ENCODE measurements at places on chromosomes 3 and 15.

DNA sequence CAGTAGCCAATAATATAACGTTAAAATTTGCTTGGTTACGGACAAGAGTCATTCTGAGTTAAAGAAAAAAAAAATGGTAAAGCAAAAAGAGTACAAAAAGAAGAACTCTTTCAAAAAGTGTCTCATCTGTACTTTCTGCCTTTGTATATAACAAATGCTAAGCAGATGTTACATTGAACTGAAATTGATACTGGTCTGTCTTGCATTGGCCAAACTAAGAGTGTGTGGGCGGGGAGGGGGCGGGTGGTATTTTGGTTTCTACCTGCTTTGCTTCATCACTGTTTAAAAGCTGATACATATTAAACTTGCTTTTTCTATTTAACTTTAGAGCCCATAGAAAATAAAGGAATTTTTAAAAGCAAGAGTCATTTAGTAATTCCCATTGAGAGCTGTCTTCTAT is 215.0 kb upstream of the THBS1 start:
- DNase-seq = no peak

DNA sequence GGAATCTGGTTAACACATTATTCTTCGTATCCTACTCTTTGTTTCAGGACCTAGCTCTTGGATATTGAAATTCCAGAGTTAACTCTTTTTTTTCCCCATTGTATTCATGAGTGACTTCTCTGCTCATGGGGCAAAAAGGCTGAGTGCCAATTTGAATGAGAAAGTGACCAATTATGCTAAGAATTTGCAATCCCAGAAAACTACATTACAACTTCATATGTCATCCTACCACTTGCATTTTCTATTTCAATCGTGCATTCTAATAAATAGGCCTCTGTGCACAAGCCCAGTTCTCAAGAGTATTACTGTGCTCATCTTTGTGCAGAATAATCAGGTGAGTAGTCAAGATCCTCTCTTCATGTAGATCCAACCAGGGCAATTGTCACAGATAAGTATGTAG is 537.8 kb downstream of the OTOL1 start:
- DNase-seq = no peak

DNA sequence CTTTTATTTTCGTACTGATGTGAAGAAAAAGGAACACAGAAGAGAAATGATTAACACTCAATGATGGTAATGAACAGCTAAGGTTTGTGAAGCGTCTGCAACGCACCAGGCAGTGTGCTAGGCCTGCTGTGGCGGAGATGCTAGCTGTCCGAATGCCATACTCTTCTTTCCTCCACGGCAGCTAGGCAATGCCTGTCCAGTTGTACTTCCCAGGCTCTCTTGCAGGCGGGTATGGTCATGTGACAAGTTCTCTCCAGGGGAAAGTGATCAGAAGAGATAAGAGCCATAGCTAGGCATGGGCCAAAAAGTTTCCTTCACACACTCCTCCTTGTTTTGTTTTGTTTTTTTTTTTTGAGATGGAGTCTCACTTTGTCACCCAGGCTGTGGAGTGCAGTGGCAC is 6.7 kb downstream of the TADA3 start:
- no peak for DNase-seq

- no peak for DNase-seq
These were observed 8.5 kb upstream of the IREB2 start for GRCh38 chr15:78429477-78429876.

GRCh38 chr3:172592898-172593669 is 69.9 kb upstream of the TNFSF10 start:
- DNase-seq = no peak

- DNase-seq = no peak
These were observed 271.4 kb downstream of the CLSTN2 start for GRCh38 chr3:140206196-140207040.

DNA sequence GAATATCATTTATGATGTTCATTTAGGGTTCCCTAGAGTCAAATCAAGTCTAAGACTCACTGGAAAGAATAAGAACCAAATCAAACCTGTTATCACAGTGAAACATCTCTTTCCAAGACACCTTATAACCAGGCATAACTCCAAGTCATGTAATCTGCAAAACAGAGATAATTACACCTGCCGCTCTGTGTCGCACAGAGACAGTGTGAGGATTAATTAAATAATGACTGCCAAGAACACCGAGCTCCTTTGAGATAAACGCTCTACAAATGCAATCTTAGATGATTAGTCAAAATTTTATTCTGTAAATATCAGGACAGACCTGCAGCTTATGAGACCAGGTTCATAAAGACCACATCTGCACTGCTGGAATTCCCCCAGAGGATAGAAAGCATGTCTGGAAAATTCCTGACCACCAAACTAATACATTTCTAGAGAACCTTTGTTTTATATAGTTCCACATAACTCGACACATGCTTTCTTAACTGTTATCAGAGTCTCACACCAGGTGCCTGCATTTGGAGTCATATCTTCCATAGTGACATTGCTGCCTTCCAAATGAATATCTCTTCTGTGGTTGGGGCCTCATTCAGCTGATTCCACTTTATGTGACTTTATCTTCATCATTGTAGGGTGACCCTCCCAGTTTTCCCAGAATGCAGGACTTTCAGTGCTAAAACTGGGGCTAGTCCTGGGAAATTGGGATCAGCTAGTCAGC is 252.8 kb downstream of the CD47 start:
- no peak for DNase-seq

DNA sequence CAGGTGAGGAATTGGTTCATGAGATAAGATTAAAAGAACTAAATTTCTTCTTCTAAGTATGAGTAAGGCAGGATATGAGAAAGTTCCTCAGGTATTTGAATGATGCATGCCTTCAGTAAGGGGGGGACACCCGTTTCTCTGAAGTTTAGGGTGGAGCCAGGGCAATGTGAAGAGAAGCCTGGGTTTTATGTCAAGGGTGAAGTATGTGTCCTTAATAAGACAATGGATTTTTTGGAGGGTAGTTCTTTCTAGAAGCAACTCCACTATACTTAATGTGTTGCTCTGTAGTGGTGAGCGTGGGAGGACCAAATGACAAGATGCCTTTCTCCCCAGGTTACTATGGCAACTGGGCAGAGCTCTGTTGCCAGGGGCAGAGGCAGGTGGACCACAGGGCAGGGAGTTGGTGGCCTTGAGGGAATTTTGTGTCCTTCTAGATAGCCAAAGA is 44.0 kb downstream of the PHLDB2 start:
- DNase-seq = no peak

- DNase-seq = no peak
These were observed 13.7 kb downstream of the CELF6 start for GRCh38 chr15:72306211-72306785.

- no peak for DNase-seq
These were observed 20.6 kb upstream of the IL20RB start for GRCh38 chr3:136937175-136937574.

GRCh38 chr3:128271536-128272332 is 118.5 kb downstream of the EEFSEC start:
- DNase-seq = no peak

DNA sequence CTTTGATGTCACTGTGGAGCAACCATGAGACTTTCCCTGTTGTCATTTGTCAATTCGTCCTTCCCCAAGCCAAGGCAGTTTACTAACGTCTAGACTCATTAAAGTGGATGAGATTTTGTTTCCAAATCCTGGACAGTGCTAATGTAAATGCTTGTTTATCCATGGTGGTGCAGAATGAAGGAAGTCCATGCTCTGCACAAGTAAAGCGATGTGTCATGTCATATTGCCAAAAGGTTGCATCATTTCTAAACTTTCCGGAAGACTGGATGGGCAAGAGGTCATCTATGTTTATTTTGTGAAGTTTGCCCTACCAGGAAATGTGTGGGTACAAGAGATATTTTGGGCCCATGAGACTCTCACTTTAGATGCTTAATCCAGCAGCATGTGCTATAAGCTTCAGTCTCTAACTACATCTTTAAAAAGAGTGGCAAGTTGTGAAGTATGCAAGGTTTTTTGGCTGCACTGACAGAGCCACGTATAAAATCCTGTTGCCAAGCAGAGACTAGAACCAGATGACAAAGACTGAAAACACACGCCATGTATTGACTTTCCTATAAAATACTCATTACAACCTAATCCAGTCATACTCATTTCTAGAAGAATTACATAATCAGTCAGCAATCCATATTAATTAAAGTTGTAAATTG is 72.1 kb upstream of the FNDC3B start:
- no peak for DNase-seq

- no peak for DNase-seq
These were observed 45.2 kb downstream of the FBXL2 start for GRCh38 chr3:33322412-33322811.

GRCh38 chr15:70248116-70249025 is 150.7 kb upstream of the TLE3 start:
- DNase-seq = no peak

DNA sequence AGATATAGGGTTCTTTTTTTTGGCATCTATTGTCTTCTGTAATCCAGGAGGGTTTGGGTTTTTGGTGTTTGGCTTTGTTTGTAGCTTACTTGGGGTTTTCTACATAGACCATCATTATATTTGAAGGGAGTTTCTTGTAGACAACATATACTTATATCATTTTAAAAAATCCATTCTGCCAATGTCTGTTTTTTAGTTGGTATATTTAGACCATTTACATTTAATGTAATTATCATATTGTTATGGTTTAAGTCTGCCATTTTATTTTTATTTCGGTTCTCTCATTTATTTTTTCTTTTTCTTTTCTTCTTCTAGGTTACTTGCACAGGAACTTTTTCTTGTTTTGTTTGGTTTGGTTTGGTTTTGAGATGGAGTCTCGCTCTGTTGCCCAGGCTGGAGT is 5.5 kb upstream of the MGLL start:
- no peak for DNase-seq

DNA sequence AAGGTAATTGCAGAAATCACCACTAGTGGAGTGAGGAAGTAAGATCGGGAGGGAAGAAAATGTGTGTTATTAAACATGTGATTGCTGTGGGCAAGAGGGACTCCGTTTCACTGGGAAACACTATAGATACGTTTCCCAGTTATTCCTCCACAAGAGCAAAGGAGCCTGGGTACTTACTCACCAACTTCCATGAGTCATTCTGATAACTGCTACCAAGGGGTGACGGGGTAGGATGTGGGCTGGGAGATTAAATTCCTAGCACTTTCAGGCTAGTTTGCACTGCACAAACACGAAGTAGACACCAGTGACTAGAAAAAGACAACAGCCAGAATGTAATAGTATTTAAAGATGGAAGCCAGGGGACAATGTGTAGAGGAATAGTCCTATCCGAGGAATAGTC is 812.9 kb upstream of the CFAP20DC start:
- no peak for DNase-seq

DNA sequence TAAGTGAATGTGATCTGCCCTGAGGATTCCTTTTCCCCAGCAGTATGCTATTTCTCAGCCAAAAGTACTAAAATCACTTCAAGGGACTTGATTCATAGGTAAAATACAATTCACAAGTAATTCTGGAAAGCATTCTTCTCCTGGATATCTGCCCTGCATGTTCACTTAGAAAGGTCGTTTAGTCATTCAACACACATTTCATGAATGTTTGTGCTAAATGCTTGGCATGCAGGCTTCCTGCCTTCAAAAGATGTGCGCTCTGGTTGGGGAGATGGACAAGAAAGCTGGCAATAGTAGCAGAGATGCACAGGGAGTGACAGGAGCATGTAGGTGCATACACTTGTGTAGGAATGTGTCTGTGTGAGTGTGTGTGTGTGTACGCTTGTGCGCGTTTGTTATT is 360.7 kb downstream of the PTPRG start:
- DNase-seq = no peak

- DNase-seq = no peak
These were observed 174.1 kb downstream of the SATB1 start for GRCh38 chr3:18250991-18251390.

GRCh38 chr3:142019794-142020320 is 129.5 kb downstream of the TFDP2 start:
- peak; percentile 26 for DNase-seq

DNA sequence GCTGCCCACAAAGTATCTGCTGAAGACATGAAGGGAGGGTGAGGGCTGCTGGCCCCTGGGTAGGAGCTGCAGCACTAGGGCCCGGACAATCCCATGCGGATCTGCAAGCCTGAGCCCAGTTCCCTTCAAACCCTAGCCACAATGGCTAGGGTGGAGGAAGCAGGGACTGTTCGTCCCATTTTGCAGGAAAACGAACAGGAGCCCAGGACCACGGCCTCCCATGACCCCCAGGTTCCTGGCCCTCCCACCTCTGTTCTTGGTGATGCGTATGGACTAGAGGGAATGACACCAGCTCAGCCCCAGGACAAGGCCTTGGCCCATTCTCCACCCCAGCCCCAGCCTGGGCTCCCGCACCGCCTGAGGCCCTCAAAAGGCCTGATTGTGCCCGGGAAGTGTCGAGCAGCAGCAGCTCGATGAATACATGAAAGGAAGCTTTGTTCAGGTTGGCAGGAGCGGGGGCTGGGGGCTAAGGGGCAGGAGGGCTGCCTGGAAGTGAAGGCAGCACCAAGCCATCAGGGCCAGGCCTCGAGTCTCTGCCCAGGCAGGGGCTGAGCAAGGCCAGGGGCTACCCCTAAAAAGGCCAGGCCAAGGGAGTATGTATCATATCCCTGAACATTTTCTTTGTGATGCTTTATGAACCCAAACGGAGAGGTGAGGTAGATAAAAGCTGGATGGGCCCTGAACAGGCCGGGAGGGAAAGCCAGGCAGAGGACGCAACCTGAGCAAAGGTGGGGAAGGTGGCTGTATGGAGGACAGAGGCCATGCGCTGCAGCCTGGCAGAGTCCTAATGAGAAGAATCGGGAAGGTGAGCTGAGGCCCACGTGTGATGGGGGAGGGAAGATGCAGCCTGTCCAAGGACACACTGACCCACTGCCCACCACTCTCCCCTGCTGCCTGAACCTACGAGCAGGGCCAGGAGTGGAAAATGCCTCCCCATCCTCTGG is 12.2 kb downstream of the SEMA7A start:
- DNase-seq = no peak

DNA sequence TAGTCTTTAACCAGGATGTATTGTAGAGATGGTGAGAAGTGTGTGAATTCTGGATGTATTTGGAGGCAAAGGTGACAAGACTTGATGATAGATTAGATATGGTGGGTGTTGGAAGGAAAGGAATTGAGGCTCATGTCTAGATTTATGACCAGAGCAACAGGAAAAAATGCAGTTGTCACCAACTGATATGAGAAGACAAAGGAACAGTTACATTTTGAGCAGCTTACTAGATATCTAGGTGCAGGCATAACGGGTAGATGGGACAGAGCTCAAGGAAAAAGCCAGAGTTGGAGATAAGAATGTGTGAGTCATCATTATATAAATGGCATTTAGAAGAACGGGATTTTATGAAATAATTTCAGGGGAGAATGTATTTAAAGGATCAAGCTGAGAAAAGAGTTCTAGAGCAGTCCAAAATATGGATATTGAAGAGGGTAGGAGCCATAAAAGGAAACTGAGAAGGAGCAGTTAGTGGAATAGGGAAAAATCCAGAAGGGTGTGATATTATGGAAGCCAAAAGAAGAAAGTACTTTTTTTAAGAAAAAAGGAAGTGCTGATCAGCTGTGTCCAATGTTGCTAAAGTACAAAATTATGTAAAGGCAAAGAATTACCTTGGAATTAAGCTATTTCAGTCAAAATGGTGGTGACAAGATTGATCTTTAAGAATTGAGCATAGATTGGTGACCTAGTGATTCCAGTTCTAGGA is 262.5 kb downstream of the CGGBP1 start:
- no peak for DNase-seq

GRCh38 chr3:177362626-177363025 is 165.3 kb upstream of the TBL1XR1 start:
- DNase-seq = no peak

Data from GM19239 (cell line).